ENCODE measurements at places on chromosomes 1 and 21.

DNA sequence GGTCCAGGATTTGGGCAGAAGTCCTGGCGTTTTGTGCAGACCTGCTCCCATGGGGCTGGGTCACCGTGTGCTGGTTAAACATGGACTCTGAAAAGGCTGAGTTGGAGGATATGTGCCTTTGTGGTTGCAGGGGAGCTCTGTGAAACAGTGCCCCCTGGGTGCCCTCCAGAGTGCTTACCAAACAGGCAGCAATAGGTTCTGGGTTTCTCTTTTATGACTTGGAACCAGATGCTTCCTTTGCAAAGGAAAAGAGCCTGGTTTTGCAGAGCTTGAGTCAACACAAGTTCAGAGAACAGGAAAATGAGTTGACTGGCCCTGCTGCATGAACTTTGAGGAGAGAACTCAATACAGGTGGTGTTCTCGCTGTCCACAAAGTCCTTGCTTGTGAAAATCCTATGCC, 288.9 kb downstream of the TM2D1 start:
- DNase-seq: peak; percentile 20

DNA sequence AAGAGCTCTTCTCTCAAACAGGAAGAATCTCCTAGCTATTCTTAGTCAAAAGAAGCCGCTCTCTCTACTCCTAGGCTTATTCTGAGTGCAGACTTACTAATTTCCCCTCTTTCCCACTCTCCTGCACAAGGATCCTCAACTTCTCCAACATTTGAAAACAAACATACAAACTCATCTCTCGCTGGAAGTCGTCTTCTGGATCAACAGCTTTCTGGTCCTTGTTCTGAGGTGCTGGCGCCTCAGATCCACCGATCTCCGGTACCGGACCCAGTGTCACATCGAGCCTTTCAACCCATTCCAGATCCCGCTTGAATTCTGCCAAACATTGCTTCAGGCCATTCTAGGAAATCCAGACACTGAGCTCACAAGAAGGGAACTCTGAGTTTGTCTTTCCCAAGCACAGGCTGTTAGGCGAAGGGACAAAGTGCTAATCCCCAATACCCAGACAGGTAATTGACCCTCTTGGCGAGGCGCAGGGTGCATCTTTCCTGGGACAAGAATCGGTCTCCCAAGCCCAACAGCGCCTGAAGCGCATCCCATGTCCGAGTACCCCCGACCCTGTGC, 696 bp downstream of the EBNA1BP2 start:
- peak; percentile 42 for DNase-seq

- no peak for DNase-seq
Observed at GRCh38 chr1:202661136-202661845, 49.0 kb downstream of the SYT2 start.

DNA sequence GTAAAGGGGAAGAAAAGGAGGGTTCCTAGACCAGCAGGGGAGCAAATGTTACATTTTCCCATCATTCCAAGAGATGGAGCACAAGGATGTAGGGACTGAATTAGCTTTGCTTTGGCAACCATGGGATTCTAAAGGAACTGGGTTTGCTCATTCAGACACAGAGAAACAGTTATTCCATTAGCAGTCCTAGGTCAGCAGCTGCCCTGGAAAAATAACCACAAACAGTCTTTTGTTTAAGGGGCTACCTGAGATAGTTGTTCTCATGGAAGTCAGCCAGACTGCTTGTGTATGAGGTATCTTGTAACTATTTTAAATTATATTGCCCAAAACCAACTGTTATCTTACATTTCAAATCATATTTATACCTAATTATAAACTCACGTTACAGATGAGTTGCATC, 58.4 kb upstream of the VCAM1 start:
- no peak for DNase-seq

DNA sequence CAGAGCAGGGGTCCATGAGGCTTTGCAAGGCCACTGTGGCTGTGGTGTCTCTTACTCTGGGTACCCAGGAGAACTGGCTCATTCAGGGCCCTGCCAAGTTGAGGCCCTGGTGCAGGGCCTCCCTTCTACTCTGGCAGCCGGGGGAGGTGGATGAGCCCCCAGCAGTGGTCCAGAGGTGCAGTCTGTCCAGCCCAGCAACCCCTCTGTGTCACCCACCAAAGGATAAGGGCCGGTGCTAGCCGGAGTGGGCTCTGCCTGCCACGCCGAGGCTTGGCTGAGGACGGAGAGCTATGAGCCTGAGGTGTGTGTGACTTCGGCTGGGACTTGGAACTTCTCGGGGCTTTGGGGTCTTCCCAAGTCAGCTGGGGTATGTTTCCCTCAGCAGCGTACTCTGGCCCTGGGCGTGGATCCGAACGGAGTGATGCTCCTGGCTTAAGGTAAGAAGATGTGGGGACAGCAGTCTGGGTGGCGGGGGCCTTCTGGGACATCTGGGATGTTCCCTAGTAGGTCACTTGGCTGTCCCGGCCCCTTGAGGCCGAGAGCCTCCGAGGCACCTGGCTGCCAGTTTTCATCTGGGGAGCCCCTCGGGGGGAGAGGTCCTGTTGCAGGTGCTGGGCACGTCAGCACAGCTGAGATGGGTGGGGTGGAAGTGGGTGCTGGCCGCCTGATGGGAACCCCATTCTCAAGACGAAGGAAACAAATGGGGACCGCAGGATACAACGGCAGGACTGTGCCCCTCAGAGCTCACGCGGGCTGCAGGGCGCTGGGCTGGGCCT, 25.9 kb downstream of the RUNX3 start:
- no peak for DNase-seq

- peak; percentile 52 for DNase-seq
Observed at GRCh38 chr1:9589144-9589718, 520 bp downstream of the TMEM201 start.

GRCh38 chr1:111542187-111542586, 38.8 kb upstream of the ADORA3 start:
- no peak for DNase-seq

- no peak for DNase-seq
Observed at GRCh38 chr1:14926229-14926628, 227.3 kb upstream of the TMEM51 start.

DNA sequence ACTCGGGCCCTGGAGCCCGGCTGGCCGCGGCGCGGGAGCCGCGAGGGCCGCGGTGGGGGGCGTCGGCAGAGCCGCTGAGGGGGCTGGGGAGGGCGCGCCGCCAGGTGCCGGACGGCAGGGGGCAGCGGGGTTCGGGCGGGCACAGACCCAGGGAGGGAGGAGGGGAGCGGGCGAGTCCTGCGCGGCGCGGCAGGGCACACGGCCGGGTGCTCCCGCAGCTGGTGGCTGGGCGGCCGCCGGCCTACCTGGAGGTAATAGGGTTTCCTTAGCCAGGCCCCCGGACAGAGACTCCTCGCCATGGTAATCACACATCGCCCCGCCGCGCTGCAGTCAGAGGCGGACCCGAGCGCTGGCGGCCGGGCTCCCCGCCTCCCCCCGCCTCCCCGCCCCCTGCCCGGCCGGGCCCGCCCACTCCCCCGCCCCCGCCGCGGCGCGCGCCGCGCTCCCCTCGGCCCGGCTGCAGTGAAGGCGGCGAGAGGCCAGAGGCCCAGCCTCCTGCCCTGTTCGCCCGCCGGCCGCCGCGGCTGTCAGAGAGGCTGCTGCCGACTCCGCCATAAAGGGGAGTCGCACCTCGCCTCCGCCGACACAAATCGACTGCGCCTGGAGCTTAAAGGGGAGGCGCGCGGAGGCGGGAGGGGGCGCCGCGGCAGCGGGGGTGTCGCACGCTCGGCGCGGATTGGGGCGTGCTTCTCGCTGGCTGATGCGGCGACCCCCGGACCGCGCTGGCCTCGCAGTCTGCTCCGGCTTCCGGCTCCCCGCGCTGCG, at the start of gene DIPK1A:
Gene DIPK1A, minus strand, starts transcription at position 332 of the 765 bp plus-strand sequence. Its CDS starts 33 bp downstream, at position 299.
- peak; percentile 84 for DNase-seq

GRCh38 chr1:172268237-172268636, 152.2 kb upstream of the C1orf105 start:
- no peak for DNase-seq

DNA sequence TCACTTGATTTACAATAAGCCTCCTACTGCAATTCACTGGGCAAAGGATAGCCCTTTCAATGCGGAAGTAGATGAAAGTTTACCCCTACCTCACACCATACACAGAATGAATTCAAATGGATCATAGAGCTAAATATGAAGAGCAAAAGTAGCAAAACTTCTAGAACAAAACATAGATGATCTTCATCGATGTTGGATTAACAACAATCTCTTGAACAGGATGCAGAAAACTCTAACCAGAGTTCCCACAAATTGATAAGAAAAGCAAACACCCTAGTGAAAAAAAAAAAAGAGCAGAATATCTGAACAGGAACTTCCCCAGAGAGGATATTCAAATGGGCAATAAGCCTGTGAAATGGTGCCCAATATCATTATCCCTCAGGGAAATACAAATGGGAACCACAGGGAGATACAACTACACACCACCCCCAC, 1.9 kb upstream of the UBASH3A start:
- DNase-seq: no peak

DNA sequence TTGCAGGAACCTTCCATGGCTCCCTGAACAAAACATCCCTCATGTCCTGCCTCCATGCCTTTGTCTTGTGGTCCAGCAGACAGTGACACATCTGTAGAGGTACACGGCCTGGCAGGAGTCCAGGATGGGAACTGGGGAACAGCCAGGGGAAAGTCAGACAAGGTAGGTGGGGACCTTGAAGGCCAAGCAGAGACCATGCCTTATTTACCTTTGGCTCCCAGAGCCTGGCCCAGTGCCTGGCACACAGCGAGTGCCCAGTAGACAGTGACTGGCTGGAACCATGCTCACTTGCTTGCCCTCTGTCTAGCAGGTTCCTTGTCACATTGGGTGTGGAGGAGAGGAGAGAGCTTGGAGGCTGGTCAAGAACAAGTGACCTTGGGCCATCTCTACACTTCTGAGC, 81.0 kb downstream of the BCAR3 start:
- DNase-seq: no peak

DNA sequence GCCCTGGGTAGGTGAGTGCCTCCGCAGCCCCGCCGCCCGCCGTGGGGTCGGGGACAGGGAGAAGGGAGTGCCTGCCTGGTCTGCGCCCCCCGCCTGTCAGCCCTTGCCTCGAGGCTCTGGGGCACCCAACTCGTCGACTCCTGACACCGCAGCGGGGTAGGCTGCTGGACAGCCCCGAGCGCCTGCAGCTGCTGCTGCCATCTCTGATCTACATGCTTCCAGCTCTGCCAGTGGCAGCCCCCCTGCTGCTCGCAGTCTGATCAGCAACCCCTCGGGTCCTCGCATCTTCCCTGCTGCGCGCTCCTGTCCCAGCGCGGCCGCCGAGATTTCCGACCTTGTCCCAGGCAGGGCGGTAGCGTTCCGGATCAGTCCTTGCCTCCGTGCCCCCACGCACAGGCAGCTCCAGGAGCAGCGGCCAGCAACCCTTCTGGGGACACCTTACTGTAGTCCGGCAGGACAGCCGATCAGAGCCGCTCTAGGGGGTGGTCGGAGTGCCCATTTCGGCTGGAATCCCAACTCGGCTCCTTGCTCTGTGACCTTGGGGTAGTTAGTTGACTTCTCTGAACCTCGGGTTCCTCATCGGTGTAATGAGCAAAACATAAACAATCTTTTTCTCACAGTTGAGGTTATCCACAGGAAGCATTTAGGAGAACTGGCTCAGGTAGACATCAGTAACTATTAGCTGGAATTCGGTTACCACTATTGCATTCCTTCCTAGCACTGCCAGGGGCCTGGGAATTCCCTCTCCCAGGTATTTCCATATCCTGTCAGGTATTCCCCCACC, 540 bp downstream of the BCAN start:
- DNase-seq: no peak

- no peak for DNase-seq
Observed at GRCh38 chr1:71641903-71642302, 561.1 kb upstream of the ZRANB2 start.

- peak; percentile 77 for DNase-seq
Observed at GRCh38 chr1:26538480-26539412, 9.2 kb downstream of the RPS6KA1 start.

DNA sequence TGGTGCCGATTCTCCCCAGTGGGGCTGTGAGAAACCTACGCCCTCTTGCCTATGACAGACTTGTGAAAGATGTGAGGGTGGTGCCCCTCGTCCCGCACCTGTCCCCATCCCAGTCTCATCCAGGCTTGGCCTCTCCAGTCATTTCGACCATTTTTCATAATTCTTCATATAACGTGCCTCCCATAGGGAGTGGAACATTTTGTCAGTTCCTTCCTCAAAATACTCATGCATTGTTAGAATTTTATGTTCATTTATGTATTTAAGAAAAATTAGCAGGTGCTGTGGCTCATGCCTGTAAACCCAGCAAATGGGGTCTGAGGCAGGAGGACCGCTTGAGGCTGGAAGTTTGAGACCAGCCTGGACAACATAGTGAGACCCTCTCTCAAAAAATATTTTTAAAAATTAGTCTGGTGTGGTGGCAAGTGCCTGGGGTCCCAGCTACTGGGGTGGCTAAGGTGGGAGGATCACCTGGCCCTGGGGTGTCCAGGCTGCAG, 19.7 kb upstream of the SMPDL3B start:
- DNase-seq: no peak

- DNase-seq: peak; percentile 51
Observed at GRCh38 chr1:15848143-15848928, 829 bp downstream of the SPEN start.

DNA sequence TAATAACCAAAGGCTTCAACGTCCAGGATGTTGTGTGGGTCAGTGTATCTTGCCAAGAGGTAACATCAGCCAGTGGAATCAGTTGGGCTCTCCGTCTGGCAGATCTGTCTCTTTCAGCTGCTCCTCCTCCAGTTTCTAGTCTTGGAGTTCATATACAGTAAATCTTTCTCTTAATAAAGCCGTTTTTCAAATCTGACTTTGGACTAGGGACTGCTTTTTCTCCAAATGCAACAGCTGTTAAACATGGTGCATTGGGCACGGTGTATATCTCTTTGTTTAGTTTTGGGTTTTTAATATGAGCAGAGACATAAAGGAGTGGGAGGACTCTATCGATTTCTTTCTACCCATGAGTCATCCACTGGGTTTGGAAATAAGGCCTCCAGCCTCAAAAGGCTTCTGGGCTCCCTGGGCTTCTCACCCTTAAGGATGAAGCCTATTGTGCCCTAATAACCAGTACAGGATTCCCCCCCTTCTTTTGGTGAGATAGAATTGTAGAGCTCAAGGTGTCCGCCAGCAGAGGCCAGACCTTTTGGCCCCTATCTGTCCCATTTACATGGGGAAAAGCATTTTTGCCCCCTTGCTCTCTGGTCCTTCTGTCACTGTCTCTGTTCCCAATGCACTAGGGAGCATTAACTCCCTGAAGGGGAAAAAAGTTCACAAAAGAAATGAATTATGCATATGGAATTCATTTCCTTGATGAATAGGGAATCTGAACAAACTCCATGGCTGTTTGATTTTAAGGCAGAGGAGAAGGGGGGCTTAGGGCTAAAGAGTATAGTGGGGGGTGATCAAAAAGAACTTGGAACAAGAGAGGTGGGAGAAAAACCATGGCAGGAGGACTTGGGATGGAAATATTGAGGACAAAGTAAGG, 86.0 kb downstream of the PBX1 start:
- DNase-seq: no peak

- DNase-seq: no peak
Observed at GRCh38 chr1:60894130-60894529, 188.2 kb upstream of the NFIA start.

Measured in NCI-H82 (cell line).